ENCODE measurements at places on chromosomes 7 and 10.

- DNase-seq: no peak
Observed at GRCh38 chr10:48604039-48604990, 558 bp downstream of the ARHGAP22 start.

- DNase-seq: no peak
Observed at GRCh38 chr10:29522061-29522855, 112.5 kb downstream of the SVIL start.

DNA sequence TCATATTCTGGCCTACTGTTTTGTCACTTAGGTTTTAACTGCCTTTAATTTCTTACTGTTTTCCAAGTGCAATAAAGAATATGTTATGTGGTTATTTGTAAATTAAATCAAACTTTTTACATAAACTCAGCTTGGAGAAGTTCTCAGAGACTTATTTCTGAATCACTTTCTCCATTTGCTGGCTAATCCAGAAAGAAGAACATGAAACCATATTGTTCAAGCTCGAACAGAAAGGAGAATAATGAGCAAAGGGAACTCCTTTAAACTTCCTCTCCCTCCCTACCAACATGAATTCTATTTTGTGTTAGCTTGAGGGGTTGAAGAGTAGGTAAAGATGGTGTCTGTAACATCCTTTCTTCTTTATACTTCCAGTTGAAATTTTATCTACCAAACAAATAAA, 52.3 kb downstream of the SHTN1 start:
- no peak for DNase-seq

DNA sequence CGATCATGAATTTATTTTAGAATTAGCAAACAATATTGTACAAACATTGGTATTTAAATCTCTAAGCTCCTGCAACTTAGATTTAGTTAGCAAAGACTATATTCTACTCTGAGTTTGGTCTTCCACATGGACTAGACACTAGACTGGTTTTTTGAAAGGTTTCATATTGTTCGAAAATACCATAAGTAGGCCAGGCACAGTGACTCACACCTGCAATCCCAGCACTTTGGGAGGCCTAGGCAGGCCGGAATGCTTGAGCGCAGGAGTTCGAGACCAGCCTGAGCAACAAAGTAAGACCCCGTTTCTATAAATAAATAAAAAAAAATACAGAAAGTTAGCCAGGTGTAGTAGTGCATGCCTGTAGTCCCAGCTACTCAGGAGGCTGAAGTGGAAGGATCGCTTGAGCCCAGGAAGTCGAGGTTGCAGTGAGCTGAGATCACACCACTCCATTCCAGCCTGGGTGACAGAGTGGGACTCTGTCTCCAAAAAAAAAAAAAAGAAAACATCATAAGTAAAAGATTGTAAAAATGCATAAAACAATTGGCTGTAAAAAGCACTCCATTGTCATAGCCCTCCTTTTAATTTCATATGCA, 73.1 kb downstream of the ABCC2 start:
- no peak for DNase-seq

DNA sequence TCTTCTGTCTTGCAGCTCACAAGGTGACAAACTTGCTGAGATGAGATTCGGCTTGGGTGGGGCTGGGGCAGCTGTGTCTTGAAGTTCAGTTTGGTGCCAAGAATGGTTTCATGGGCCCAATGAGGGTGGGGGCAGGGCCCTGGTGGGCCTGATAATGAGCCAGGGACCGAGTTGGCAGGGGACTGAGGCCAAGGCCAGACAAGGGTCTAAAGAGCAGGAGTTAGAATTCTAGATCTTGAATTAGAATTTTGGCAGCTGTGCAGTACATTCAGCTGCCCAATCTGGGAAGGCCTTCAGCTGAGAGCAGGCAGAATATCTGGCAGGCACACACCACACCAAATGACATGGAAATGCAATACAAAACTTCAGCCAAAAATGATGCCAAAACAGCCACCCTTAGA, 1.5 kb upstream of the JAZF1 start:
- no peak for DNase-seq

DNA sequence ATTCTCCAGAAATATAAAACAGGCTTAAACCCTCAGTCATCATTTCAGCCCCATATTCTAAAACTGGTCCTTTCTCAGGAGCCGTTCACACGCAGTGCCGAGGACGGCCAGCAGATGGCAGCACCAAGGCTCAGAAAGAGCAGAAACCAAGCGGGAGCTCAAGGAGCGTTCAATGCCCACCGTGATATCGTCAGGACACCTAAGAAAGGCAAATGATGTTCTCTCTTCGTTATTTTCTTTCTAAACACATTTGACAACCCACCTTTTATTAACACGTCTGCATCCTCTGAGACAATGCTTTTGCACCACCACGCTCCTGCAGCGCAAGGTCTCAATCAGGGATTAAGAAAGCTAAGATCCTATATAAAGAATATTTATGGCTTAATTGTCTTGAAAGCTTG, 45.7 kb upstream of the RBM33 start:
- DNase-seq: peak; percentile 52

GRCh38 chr10:47031211-47031900, 120.1 kb downstream of the PTPN20 start:
- DNase-seq: no peak

DNA sequence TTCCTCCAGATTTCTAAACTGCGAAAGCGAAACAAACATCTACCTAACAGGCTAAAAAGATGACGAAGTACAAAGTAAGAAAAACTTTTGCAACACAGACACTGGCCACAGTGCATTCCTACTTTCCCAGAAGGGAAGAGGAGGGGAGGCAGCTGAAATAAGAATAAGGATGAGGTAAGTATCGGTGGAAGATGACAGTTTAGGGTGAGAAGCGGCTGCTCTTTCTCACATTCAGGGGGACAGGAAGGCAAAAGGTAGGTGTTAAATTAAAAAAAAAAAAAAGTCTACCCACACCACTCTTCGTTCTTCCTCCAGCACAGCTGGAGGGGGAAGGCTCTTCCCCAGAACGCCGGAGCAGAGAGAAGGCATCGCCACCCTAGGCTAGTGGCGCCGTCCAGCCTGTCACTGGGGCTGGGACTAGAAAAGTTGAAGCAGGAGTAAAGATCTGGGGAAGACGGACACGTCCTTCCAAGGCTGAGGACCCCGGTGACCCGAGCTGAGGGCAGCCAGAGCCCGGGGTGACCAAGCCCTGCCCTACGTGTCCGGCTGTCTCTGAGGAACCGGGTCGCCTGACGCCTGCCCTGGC, 846 bp downstream of the DNAJC1 start:
- no peak for DNase-seq

- DNase-seq: no peak
Observed at GRCh38 chr7:134350709-134351108, 34.0 kb upstream of the SLC35B4 start.

GRCh38 chr10:73768881-73769280, 13.0 kb upstream of the CHCHD1 start:
- DNase-seq: peak; percentile 66

- no peak for DNase-seq
Observed at GRCh38 chr7:92496876-92497275, 19.1 kb upstream of the ERVW-1 start.

DNA sequence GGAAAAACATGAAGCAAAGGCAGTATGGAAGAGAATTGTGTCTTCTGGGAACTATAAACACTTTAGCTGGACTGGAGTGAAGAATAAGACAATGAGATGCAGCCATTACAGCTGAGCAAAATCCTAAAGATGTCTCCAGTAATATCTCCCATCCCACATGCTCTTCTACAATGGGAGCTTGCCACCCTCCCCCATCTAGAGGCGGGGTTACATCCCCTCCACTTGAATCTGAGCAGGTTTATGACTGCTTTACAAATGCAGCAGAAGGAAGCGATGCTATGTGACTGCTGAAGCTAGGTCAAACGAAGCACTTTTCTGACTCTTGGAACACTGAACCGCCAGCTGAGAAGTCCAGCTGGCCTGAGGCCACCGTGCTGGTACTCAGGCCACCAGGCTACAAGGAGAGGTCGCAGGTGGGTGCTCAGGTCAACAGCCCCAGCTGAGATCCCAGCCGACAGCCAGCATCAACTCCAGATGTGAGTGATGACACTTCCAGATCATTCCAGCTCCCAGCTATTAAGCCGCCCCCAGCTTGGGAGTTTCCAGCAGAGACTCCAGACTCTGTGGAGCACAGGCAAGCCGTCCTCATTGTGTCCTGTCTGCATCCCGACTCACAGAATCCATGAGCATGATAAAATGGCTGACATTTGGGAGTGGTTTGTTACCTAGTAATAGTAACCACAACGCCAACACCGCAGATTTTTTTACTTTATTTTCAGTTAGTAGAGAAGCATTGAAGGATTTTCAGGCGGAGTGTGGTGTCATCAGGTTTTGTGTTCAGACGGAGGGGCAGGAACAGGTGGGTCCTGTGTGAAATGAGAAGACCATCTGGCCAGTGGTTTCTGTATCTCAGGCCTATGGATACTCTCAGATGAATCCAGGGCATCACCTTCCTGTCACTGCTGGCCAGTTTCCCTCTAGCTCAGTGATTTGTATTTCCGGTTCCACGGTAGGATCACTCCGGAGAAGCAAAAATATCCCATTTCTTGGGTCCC, 89.3 kb downstream of the NPY start:
- DNase-seq: no peak

DNA sequence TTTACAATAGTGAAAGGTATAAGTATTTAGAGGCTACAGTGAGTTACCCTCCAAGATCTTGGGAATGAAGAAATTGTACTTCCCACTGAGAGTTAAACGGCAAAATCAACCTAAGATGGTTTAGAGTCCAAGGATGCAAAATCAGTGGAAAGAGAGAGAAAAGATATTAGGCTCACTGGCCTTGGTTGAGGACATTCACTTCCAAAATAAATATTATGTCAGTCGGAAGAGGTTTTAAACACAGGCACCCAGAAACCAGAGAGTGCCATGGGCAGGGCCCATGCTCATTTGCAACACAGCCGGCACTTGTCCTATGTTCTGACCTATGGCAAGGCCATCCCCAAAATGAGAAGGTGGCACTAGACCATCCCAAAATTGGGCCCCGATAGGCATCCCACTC, 3.9 kb upstream of the WDR91 start:
- no peak for DNase-seq

GRCh38 chr7:151695951-151696541, 176.4 kb upstream of the RHEB start:
- DNase-seq: no peak

DNA sequence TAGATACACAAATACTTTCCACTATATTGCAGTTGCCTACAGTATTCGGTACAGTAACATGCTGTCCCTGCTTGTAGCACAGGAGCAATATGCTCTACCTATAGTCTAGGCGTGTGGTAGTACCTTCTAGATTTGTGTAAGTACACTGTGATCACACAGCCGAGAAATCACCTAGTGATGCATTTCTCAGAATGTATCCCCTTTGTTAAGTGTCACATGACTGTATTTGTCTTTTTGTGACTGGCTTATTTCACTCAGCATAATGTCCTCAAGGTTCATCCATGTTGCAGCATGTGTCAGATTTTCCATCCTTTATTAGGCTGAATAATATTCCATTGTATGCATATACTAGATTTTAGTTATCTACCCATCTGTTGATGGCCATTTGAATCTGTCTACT, 61.9 kb downstream of the BTRC start:
- DNase-seq: no peak

GRCh38 chr7:66296557-66296956, 91.4 kb downstream of the TPST1 start:
- DNase-seq: no peak

DNA sequence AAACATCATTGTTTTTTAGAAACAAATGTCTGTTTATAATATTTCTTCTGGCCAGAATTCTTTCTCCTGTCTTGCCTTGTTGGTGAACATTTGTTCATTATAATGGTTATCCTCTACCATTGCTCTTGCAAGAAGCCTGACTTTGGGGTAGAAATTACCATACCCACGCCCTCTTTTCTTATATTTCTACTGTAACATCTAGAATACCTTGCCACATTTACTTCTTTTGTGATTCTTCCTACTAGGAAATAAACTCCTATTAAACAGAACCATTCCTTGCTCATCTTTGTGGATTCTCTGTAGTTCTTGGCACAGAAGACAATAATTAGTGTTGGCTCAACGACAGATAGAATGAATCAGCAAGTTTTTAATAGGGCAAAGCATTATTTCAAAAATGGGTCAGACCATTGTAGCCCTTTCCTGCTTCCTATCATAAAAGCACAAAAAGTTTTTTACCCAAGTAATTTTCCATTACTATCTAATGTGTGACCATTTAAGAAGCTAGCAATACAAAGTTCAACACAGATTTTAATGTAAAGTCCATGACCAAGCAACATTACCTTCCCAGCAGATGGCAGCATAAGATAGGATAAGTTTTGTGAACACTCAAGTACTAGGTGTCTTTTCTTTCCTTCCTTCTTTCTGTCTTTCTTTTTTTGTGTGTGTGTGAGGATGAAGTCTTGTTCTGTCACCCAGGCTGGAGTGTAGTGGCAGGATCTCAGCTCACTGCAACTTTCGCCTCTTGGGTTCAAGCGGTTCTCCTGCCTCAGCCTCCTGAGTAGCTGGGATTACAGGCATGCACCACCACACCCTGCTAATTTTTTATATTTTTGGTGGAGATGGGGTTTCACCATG, 270.4 kb downstream of the HGF start:
- DNase-seq: no peak

DNA sequence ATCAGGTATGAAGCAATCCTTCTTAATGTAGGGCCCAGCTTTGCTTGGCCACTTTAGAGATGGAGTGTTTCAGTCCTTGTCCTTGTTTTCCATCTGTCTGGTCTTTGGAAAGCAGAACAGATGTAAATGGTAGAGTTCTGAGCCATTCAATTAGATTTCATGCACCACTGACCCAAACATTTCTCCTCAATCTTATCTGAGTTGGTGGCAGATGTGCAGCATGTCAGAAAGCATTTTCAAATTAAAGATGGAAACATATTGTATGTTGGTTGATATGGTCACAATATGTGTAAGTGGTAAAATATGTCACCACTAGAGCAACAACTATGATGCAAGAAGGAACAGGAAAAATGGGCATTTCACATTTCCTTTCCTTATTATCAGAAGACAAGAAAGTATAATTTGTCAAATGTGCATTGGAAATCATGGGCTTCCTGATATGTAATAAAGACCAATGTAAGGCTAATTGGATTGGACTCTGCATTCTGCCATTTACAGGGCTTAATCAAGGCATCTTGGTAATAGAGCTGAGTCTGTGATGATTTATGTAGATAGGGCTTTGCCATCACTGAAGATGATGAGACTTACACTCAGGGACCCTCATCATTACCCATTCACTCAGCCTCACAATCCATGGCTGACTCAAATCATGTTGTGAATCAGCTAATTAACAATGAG, 750.7 kb downstream of the NRG3 start:
- no peak for DNase-seq

GRCh38 chr10:28177944-28178637, 124.8 kb downstream of the MPP7 start:
- DNase-seq: no peak

All from naive thymus-derived CD4-positive, alpha-beta T cell (primary cell).